ENCODE measurements at places on chromosomes 2 and 18. TPM values are rescaled to one million over a fixed set of nuclear protein-coding genes. Genes with fewer than 3 reads are reported as not detected.

Gene ABCB11
- polyA plus RNA-seq, result 33.1 TPM

Gene CRACDL
- 0.13 TPM for polyA plus RNA-seq

Gene DIPK1C
- 0.06 TPM for polyA plus RNA-seq

Gene KLHL29
- polyA plus RNA-seq, result 0.89 TPM

Gene ALLC
- 1.4 TPM for polyA plus RNA-seq

Gene TYMS
- 9.0 TPM for polyA plus RNA-seq

Gene ALPI
- not detected for polyA plus RNA-seq

Gene MEIS1
- 4.7 TPM for polyA plus RNA-seq

Gene LAMA1
- polyA plus RNA-seq, result 0.05 TPM

Gene NAB1
- 10.9 TPM for polyA plus RNA-seq

Gene GREB1L
- polyA plus RNA-seq, result 1.2 TPM

DNA sequence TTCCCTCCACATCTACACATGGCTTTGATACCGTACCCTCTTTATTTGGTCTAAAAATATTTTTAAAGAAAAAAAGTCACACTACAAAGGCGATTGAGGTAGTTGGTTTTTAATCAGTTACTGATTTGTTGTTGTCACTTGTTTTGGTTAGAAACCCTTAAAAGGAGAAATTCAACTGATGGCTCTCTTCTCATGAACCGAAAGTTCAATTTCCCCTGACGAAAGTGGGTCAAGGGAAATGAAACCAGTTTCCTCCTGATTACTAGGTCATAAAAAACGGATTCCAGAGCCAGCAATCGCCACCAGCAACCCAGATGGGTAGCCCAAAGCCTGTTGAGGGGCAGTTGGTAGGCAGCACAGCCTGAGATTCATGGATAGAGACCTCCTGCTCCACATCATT is 63.2 kb downstream of the DLGAP1 start:
- DNase-seq, result no peak

DNA sequence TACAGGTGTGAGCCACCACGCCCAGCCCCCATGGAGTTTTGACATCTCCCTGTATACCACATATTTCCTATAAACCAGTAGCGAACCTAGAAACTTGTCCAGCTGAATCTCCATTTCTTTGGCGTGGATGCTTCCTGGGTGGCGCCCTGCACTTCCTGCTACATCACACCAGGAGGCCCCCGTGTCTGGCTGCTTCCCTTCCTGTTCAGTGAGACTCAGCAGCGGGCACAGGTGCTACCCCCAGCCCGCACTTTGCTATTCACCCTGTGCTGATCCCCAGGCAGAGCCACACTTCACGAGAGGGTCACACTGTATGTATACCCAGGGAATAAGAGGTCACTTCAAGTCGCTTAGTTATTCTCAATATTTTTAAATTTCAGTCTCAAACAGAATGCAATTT is 35.0 kb downstream of the CYP27C1 start:
- DNase-seq, result no peak

GRCh38 chr2:218583983-218584850 is 15.6 kb downstream of the CNOT9 start:
- no peak for DNase-seq

GRCh38 chr18:25815659-25816058 is 274.8 kb downstream of the SS18 start:
- no peak for DNase-seq

- no peak for DNase-seq
Measured at GRCh38 chr2:37632310-37632709, 39.1 kb downstream of the CDC42EP3 start.

DNA sequence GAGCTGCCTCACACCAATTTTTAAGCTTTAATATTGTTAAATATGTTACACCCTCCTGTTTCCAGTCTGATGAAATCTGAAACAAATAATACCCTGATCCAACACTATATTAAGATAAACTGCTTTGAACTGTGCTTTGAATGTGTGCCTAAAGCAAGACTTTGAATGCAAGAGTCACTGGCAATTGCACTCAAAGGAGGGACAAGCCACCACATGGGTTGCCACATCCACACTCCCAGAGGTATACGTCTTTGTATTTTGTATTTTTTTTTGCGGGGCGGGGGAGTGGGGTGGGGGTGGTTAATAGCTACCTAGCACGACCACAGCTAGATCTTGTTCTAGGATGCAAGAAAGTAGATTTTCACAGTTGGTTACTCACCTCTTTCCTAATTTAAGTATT is 1.8 kb upstream of the ZEB2 start:
- no peak for DNase-seq

GRCh38 chr2:144241801-144242200 is 278.1 kb downstream of the ZEB2 start:
- DNase-seq, result no peak

DNA sequence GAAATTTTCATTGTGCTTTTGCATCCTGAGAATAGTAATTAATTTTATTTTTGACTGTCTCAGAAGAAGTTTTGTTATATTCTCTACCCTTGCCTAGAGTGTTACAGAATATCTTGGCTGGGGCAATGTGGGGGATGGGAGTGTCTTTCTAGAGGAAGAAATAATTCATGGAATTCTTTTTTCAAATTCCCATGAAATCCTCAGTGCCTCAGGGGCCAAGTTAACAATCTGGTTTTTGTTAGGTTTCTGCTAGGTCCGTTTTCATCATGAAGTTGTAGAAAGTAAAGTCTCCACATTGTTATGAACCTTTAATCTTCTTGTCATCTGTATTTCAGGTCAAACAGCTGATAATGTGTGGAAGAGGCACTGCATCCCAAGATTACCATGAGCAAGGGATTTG is 145.6 kb upstream of the GYPC start:
- DNase-seq, result no peak

- no peak for DNase-seq
Measured at GRCh38 chr2:70888366-70888922, 47.3 kb upstream of the ATP6V1B1 start.

DNA sequence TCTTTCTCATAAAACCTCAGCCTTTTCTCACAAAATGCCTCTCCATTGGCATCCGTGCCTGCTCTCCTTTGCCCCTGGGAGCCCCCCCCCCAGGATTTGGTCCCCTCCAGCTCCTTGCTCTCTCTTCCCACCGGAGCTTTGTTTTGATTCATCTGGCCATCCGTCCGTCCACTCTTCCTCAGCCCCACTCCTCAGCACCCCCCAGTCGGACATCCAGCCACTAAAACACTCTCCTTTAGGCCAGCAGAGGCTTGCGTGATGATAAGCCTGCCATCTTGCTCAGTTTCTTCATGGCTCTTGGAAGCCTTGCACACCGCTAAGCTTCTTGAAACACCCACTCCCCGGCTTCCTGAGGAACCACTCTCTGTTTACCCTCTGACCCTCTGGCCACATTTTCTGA is 31.5 kb upstream of the GNAL start:
- DNase-seq, result peak; percentile 4

DNA sequence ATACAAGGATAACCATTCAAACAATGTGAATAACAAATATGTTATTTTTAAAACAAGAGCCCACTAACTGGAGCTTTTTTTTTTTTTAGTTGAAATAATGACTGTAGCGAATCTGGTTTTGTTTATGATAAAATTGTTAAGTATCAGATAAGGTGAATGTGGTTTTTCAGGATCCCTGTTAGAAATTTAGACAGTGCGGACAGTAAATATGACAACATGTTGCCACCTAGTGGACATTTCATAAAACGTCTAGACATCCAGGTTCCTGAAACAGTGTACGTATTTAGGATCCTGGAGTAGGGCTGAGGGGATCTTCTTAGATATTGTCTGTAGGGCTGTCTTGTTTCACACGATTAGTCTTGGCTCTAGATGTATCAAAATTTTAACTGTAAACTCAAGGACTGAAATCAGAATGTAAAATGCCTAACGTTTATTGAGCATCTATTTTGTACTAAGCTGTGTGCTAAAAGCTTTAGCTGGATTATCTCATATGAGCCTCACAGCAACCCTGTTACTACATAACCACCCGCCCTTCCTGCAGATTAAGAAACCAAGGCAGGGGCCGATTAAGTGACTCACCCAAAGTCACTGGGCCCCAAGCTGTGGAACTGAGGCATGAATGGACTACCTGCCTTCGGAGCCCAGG is 23.9 kb upstream of the CCDC68 start:
- DNase-seq, result no peak

GRCh38 chr18:36376361-36376760 is 78.8 kb downstream of the FHOD3 start:
- DNase-seq, result no peak

DNA sequence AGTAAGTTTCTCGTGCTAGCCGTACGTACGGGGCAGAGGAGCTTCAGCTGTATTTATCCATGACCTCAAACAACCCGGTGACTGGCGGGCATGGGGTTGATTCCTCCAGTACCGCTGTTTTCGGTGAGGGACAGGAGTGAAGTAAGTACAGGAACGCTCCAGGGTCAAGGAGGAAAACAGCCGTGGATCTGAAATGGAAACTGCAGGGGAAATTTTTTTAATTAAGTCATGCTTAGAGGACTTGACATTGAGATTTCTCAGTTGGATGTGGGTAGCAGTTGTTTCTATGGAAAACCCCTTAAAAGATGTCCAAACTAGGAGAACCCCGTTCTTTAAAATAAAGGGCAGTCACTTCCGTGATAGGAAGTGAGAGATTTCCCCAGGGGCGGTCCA is 1.2 kb downstream of the RAB12 start:
- no peak for DNase-seq

DNA sequence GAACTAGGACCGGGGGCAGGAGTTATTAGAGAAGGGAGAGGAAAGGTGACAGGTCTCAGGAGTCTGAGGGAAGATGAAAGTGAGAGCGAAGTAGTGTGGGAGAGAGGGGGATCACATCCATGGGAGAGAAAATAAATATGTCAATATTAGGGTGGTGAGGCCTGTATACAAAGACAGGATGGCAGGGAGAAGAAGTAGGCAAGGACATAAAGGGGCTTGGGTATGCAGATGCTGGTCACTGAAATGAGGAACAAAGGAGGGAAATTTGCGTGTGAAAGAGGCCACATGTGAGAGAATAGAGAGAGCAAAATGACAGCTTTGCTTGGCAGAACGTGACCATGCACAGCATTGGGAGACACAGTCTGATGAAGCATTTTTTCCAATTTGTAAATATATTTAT is 13.6 kb downstream of the METAP1D start:
- DNase-seq, result no peak

DNA sequence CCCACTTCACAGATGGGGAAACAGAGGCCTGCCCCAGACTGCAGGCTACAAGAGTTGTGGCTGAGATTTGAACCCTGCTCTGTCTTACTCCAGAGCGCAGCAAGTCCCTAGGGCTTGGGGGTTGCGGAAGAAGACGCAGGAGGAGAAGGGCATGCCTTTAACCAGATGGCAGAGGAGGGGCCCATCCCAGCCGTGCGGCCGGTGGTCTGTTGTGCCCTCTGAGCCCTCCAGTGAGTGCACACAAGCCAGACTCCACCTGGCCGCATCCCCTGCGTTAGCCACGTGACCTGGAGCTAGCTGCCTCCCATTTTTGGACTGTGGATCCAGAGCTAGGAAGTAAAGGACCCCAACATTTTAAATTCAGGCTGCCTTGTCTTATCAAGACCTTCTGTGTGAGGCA is 2.8 kb downstream of the KCNIP3 start:
- no peak for DNase-seq

GRCh38 chr2:111668274-111668616 is 215.7 kb downstream of the ANAPC1 start:
- DNase-seq, result peak; percentile 9

DNA sequence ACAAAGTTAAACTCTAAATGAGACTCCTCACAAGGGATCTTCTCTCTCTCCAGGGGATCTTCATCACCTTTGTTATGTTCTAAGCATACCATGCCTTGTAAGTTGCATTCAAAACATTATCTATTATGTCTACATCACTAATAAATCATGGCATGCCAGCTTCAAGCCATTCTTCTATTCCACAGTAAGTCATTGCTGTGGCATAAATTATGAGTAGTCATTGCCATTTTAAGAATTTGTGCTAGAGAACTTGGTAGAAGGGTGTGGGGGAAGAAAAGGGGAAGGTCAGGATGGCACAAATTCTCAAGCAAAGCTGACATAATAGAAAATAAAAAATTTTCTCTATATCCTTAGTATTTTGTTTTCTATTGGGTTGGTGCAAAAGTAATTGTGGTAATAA is 33.5 kb downstream of the BARD1 start:
- DNase-seq, result no peak

DNA sequence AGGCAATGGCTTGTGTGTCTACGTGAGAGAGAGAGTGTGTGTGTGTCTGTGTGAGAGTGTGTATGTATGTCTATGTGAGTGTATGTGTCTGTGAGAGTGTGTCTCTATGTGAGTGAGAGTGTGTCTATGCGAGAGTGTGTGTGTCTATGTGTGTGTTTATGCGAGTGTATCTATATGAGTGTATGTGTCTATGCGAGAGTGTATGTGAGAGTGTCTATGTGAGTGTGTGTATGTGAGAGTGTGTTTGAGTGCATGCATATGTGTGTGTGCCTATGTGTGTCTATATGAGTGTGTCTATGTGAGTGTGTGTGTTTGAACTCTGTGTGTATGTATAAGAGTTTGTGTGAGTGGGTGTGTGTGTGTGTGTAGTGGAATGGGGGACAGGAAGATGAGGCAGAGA is 9.8 kb upstream of the GNLY start:
- no peak for DNase-seq

GRCh38 chr2:11068079-11068741 is 87.1 kb upstream of the SLC66A3 start:
- no peak for DNase-seq

GRCh38 chr2:30336978-30337841 is 105.9 kb downstream of the LBH start:
- DNase-seq, result no peak

DNA sequence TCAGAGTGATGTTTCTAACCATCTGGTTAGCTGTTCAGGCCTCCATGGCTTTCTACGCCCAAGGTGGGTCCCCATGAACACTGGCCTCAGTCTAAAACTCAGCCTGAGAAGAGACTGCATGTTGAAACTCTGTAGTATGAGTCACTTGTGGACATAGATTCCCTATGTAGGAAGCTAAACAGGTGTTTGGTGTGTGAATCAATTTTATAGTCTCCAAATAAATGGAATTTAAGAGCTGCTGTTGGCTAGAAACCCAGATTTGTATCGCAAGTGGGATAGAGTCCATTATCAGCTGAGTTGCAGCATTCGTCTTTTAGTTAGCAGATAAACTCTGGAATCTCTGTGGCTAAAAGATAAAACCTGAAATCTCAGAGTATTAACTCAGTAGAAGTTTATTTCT is 131.4 kb downstream of the KCNS3 start:
- no peak for DNase-seq

GRCh38 chr2:41948397-41948763 is 99.4 kb upstream of the PKDCC start:
- no peak for DNase-seq

GRCh38 chr2:200411831-200412230 is 98.0 kb downstream of the KCTD18 start:
- DNase-seq, result no peak

- no peak for DNase-seq
Measured at GRCh38 chr2:31865215-31865614, 145.6 kb downstream of the MEMO1 start.

GRCh38 chr2:114039677-114040076 is 149.8 kb downstream of the ACTR3 start:
- DNase-seq, result no peak

All from liver (tissue), 10 donors.